ENCODE measurements at places on chromosomes 4 and X.

GRCh38 chr4:56414135-56414670 lies 21.2 kb downstream of the PPAT start:
- DNase-seq = no peak

GRCh38 chrX:23372220-23372902 lies 37.7 kb downstream of the PTCHD1 start:
- DNase-seq = no peak

DNA sequence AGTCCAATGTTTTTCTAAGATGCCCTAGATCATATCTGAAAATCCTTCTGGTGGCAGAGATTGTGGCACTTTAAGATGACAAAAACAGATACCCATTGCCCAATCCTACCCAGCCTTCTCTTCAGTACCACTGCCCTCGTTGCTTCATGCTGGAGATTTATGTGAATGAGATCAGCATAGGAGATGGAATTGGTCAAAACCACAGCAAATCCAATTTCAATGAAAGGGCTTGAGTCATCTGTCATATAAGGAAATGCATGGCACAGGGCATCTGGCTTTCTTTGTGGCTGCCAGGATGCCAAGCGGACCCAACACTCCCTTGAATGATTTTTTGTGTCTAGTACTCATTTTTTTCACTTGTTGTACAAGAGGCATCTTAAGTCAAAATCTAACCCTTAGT lies 16.8 kb downstream of the AFF2 start:
- DNase-seq = no peak

DNA sequence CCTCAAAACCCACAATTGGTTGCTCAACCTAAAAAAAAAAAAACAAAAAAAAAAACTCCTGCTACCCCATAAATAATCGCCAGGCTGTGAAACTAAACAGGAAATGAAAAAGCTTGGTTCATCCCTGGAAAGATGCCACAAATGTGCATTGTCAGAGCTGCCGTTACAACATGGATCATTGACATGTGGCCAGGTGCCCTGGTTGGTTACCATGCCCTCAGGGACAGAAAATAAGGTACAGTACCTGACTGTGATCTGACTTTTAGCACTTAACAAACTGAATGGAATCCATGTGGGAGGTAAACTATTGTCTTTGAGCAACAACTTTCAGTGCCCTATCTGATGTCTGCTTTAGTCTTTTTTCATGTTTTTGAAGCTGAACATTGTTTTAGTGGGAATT lies 118.0 kb upstream of the RPL34 start:
- DNase-seq = no peak

DNA sequence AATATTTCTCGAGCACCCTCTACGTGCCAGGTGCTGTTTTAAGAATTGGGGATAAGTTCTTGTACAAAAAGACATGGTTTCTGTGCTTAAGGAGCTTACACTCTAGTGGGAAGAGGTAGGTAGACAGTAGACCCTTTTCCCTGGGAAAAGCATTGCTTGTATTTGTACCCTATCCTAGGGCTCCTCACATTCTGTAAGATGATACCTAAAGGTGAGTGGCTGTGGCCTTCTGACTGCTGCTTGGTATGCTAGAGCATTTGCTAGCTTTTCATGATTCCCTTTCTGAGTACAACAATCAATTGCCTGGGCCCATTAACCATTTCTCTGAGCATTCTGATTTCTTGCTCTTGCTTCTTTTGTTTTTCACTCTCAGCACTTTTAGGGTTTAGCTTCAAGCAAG lies 286.6 kb downstream of the ZIC3 start:
- DNase-seq = no peak
